Cortex of kidney (tissue), 1 donor: ENCODE measurements at places on chromosomes 16 and 17.

GRCh38 chr16:50599494-50599893 is 51.3 kb downstream of the NKD1 start:
- DNase-seq: no peak

- DNase-seq: no peak
Measured at GRCh38 chr16:79071424-79071823, 529.1 kb downstream of the MAF start.

GRCh38 chr16:46613352-46613751 is 7.8 kb downstream of the SHCBP1 start:
- no peak for DNase-seq

DNA sequence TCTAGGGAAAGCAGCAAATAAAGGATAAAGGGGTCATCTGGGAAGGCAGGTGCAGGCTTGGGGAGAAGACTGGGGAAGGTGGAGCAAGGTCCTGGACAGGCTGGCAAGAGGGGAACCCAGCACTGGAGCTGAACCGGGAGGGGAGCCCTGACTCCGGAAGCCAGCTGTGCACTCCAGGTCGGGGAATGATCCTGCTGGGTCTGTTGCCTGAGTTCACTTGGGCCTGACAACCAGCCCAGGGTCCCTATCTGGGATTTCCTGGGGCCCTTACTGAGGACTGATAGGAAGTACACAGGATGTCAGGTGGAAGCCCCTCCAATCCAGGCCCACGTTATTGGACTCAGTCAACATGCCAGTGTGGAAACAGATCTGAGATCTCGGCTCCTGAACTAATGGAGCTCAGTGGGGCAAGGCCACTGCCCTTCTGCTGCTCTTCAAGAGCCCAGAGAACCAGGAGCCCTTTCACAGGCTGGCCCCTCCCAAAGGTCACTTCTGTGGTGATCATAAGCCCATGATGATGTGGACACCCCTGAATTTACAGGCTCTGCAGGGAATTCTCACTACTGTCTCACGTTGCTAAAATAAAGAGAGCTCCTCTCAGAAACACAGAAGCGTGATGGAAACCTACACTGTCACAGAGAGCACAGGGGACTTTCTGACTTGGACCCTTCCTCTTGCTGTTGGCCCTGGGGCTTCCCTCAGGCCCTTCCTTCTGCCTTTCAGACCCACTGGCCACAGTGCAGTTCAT is 19.9 kb upstream of the PITPNM3 start:
- DNase-seq: no peak
